NCI-H1048 (cell line): ENCODE measurements at places on chromosomes 4 and X.

GRCh38 chrX:73262991-73263390 is 48.3 kb upstream of the NAP1L2 start:
- no peak for DNase-seq

DNA sequence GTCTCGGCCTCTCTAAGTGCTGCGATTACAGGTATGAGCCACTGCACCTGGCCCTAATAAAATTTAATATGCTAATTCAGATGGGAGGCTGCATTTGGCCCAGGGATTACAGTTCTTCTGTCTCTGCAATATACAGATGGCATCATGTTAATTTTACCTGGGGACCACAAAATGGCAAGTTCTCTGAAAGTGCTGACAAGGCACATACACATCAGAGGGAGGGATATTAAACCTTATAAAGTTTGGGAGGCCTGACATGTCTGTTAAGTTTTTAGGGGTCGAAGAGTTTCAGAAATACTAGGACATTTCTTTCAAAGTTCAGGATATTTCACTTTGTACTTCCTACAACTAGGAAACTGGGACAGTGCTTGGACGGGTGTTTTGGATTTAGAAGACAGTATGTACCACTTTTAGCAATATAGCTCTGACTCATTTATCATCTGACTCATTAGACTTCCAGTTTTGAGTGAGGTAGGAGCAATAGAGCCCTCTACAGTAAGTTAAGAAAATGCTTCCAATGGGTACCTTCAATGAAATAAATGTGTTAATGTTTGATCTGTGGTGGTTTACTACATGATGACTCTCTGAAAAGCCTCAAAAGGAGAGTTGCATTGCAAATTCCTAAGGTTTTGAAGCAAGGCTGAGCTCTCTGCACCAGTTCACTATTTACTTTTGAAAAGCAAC is 981.0 kb upstream of the HS3ST1 start:
- DNase-seq: no peak

DNA sequence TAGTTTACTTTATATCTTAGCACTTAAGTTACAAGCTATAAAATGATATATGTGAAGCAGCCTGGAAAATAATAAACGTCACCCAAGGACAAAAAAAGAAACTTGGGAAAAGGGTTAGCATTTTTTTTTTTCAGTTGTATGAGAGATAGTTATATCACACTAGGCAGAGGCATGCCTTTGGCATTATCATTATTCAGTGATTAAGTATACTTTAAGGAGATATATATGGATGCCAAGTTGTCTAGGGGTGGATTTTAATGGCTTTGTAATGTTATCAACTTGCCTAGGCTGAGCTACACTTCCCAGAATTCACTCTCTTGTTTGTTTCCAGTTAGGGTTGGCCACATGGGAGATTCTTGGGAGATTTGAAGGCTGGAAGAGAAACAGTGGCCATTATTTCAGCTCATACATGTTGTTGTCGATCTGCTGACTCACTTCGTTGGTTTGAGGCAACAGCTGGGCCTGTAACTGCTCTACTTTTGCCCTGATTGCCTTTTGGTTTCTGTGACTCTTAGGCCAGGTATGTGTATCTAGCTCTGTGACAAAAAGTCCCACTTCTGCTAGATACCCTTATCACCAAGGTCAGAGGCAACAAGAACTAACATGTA is 11.5 kb upstream of the SRPX start:
- no peak for DNase-seq

GRCh38 chrX:119692191-119693039 is 553 bp downstream of the SEPTIN6 start:
- no peak for DNase-seq

GRCh38 chr4:6750286-6751221 is 32.0 kb upstream of the KIAA0232 start:
- DNase-seq: no peak
